Frontal cortex (tissue), 4 donors: ENCODE measurements at places on chromosomes 6 and 20.

DNA sequence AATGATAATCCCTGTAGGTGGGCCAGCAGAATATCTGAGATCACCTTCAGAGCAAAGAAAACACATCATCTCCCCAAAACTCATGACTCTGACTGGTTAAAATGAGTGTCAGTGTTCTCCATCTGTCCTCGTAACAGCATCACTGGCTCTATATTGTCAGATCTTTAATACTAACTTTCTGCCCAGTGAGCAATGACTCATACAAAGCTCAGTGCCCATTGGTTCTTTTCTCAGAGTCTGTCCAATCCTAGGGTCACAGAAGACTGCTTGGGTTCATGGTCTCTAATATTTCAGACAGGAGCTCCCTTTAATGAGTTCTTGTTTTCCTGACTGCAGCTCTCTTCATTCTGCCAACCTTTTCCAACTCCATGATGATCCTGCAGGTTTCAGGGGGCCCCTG, 36.4 kb downstream of the HLA-DPB1 start:
- DNase-seq: peak; percentile 43

- DNase-seq: no peak
Measured at GRCh38 chr6:129312880-129313279, 397.1 kb downstream of the ARHGAP18 start.

- DNase-seq: no peak
Measured at GRCh38 chr6:315921-316752, 23.9 kb downstream of the DUSP22 start.

DNA sequence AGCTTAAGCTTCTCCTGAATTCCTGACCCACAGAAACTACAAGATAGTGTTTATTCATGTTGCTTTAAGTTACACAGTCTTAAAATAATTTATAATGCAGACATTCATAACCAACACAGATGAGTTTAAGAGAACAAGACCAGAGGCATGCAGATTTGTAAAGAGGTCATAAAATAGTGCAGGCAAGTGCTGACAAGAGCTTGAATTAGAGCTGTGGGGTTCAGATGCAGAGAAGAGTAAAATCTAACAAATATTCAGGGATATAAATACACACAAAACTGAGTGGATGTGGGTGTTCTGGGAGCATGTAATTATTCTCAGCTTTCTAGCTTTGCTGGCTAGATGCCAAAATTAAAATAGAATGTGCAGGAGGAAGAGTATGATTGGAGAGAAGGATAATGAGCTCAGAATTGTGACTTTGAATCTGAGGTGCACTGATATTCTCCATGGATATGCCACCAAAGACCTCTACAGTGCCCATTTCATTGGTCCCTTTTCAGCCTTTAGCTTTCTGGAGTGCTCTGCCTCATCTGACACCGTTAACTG, 291.9 kb upstream of the SGK1 start:
- no peak for DNase-seq

GRCh38 chr20:4973330-4974097, 27.8 kb downstream of the SLC23A2 start:
- DNase-seq: no peak

- DNase-seq: no peak
Measured at GRCh38 chr6:70351461-70351860, 48.6 kb upstream of the COL9A1 start.

DNA sequence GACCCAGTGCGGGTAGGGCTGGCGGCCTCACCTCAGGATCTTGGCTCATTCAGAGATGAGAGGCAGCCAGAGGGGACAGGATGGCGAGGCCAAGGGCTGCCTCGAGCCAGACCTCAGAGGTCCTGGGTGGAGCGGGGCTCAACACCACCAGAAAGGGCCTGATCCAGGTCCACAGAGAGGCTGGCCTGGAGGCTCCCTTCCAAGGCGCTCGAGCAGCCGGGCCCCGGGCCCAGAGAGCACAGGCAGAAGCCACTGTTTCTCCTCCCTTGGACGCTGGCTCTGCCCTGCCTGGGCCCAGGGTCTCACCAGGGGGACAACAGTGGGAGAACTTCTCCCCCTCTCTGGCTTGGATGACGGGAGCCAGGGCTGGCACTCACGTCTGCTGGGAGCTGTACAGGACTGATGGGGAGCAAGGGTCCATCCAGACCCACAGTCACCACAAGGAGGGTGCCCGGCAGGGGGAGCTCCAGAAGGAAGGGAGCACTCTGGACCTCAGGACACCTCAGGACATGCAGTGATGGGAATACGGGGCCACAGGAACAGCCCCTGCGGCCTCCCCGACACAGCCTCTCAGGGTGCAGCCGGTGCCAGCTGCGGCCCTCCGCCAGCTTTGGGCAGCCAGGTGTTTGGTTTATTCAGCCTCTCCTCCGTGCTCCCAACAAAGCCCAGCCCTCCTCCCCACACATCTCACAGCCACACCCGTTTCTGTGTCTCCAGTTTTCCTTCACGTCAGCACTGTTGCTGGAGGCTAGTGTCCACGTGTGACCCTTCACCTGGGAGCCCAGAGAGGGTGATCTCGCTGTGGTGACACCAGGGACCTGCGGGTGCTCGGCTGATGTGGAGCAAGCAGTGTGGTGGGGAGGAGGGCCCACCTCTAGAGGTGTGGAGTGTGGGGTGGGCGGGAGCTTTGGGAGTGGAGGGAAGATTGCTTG, 8.7 kb downstream of the RPS21 start:
- no peak for DNase-seq

- DNase-seq: no peak
Measured at GRCh38 chr6:112439432-112439831, 92.3 kb downstream of the RFPL4B start.

GRCh38 chr6:160975162-160975561, 16.4 kb upstream of the MAP3K4 start:
- no peak for DNase-seq

DNA sequence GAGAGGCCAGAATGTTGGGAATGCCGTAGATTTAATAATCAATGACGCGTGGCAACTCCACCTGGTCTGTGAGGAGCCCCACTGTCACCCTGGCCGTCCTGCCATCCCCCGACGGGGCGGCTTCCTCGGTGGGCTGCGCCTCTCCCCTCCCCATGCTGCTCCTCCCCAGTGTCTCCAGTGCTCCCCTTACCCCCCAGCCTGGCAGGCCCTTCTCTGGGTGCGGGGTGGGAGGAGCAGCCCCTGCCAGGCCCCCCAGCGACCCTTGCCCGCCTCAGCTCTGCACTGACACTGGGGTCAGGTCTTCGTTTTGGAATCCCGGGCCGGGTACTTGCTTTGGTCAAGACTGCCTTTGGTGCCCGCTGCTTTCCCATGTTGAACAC, 82.3 kb upstream of the FRMD1 start:
- DNase-seq: no peak

DNA sequence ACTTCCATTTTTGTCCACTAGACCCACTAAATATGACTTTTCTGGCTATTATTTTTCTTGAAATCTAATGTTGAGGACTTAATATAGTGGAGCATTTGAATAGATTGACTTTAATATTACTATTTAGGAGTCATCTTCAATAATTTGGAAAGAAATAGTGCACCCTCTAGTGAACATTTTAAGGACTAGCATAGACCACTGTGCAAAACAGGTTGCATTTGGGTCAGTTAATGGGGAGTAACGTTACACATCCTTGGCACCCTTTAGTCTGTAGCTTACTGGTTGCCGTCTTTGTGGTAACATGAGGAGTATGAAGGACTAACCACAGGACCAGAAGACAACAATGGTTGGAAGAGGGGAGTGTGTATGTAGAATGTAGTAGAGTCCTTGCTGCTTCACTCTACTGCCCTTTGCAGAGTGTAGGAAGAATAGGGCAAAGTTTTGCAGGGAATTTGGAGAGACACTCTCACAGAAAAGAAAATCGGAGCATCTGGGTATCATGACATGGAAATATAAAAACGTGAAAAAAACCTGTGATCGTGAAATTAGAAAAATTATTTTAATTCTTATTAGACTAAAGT, 25.2 kb downstream of the RFPL4B start:
- no peak for DNase-seq

DNA sequence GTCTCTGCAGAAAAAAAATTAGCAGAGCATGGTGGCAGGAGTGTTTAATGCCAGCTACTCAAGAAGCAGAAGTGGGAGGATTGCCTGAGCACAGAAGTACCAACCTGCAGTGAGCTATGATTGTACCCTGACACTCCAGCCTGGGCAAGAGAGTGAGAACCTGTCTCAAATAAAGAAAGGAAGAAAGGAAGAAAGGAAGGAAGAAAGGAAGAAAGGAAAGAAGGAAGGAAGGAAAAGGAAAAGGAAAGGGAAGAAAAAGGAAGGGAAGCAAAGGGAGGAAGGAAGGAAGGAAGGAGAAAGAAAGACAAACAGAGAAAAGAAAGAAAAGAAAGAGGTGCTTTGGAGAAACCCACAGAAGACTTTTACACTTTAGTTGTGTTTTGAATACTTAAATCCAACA, 12.8 kb upstream of the PDCD2 start:
- no peak for DNase-seq

DNA sequence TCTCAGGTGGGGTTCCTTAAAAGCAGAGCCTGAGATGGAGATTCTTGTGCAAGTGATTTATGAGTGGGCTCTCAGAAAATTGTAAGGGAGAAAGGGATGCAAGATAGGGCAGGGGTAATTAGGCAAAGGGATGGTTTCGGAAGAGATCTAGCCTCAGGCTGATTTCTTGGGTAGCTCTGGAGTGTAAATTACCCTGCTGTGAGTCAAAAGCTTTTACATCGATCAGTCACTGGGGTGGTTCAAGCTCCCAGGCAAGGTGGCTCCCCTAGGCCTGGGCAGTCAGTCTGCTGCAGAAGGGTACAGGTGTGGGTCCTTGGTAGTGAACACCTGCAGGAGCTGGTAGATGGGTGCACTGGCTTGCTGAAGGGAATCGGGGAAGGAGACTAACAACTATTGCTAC, 11.1 kb upstream of the PM20D2 start:
- DNase-seq: no peak
